ENCODE measurements at places on chromosomes 3 and 15.

- DNase-seq, result no peak
Observed at GRCh38 chr3:124360155-124360554, 368.2 kb upstream of the ROPN1 start.

GRCh38 chr3:4794331-4794730 is 184.9 kb upstream of the BHLHE40 start:
- no peak for DNase-seq

GRCh38 chr3:120634539-120634938 is 38.4 kb downstream of the NDUFB4 start:
- no peak for DNase-seq

DNA sequence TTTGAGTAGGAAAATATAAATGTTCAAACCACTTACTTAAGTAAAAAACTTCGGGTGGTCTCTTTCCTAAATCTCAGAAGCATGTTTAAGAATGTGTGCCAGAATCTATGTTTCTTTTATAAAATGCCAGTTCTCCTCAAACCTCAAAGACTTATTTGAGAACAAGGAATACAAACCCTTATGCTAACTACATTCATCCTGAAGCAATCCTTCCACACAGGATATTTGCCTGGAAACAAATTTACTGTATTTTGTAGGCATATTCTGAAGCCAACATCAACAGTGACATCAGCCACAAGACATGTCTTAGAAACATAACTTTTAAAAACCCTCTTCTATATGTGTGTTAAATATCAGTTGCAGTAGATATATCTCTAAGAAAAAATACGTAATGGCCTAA is 1077.0 kb downstream of the ROBO1 start:
- peak; percentile 32 for DNase-seq

GRCh38 chr3:157104928-157105652 is 54.9 kb downstream of the CCNL1 start:
- no peak for DNase-seq

GRCh38 chr3:13492048-13492447 is 11.9 kb downstream of the HDAC11 start:
- DNase-seq, result no peak

DNA sequence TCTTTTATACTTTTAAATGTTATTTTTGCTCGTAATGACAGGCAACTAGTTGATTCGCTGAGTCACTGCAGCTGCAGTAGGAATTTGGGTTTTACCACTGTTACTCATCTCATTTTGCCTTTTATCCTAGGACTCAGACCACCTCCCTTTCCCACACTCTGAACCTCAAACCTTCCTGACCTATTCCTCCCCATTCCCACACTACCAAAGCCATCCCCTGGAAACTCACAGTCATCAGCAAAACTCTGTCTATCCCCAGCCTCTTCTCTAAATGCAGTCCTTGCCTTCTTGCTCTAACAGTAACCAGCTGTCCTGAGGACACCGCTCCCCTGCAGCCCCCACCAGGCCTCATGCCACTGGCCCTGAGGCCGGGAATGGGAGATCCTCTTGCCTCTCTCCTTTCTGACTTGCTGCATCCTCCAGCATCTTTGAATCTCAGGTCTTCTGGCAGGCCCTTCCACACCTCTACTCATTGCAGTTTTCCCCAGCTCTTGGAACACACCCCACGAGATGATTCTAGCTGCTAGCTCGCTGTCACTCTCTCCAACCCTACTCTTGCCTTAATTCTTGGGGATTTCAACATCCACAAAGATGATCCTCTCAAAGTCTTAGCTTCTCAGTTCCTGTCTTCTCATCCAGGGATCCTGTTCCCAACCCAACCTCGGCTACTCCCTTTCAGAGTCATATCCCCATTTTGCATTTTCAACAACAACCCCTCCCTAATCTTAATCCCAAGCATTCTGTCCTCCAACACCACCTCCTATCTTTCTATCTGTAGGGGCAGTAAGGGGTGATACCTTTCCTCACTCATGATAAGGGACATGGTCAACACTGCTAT is 55.9 kb upstream of the C3orf80 start:
- DNase-seq, result peak; percentile 81

- no peak for DNase-seq
Observed at GRCh38 chr15:63463793-63464192, 40.6 kb upstream of the USP3 start.

GRCh38 chr15:43209059-43209824 is 11.6 kb downstream of the EPB42 start:
- DNase-seq, result no peak

- DNase-seq, result no peak
Observed at GRCh38 chr3:2543247-2543646, 444.6 kb downstream of the CNTN4 start.

- peak; percentile 88 for DNase-seq
Observed at GRCh38 chr15:92907896-92908712, 8.0 kb downstream of the CHD2 start.

- DNase-seq, result no peak
Observed at GRCh38 chr3:55584716-55585368, 97.7 kb upstream of the WNT5A start.

- no peak for DNase-seq
Observed at GRCh38 chr3:13705051-13705450, 156.1 kb downstream of the FBLN2 start.

DNA sequence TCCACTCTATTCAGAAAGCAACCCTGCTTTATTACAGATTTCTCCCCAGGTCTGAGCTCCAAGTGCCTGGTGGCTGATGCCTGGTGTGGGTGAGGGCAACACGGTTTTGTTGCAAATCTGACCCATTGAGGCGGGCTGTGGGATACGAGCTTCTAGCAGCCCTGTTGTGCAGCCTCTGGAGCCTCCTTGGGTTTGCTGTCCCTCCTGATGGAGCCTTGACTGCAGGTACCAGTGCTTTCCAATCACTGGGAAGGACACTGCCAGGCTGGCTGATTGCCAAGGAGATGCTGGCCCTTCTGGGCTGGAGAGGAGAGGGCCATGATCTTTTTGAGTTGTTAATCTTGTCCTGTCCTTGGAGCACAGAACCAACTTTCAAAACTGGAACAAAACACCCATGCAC is 151.0 kb upstream of the RGMA start:
- no peak for DNase-seq

DNA sequence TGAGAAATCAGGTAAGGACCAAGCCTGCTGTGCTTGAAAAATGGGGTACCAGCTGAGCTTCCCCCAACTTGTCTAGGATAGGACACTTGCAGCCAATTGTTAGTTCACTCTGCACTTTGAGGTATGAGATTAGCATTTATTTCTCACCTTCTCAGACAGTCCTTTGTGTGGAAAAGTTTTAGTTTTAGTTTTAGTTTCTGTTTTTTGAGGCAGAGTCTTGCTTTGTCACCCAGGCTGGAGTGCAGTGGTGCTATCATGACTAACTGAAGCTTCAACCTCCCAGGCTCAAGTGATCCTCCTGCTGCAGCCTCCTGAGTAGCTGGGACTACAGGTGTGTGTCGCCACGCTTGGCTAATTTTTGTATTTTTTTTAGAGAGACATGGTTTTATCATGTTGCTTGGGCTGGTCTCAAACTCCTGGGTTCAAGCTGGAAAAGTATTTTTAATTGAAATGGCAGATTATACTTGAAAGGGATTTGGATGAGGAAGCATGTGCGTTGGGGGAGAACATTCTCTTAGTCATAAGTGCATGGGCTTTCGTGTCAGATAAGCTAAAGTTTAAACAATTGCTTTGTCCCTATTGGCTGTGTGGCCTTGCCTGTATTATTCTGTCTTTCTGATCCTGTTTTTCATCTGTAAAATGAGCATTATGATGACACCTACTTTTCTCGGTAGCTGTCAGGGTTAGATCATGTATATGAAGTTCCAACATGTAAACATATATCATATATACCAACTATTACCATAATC is 25.2 kb upstream of the CCK start:
- DNase-seq, result no peak

GRCh38 chr3:177251755-177252154 is 54.5 kb upstream of the TBL1XR1 start:
- DNase-seq, result no peak

DNA sequence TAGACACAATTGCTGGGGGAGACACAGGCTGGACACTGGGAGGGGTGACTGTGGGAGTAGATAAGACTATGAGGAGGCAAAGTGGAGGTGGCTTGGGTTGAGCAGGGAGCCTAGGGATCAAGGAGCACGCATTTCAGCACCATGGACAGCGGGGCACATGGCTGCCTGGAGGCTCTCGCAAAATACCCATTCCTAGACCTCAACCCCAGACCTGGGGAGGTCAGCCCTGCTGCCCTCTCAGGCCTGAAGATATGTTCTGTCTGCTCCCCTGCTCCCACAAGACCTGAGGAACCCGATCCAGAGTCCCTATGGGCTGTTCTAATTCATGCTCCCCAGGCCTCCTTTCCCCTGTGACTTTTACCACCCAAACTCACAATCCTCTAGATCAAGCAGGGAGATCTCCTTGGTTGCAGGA is 16.0 kb upstream of the CPEB1 start:
- no peak for DNase-seq

- no peak for DNase-seq
Observed at GRCh38 chr3:16460273-16460672, 53.2 kb downstream of the RFTN1 start.

GRCh38 chr3:38000242-38000916 is 9.8 kb downstream of the VILL start:
- DNase-seq, result no peak

DNA sequence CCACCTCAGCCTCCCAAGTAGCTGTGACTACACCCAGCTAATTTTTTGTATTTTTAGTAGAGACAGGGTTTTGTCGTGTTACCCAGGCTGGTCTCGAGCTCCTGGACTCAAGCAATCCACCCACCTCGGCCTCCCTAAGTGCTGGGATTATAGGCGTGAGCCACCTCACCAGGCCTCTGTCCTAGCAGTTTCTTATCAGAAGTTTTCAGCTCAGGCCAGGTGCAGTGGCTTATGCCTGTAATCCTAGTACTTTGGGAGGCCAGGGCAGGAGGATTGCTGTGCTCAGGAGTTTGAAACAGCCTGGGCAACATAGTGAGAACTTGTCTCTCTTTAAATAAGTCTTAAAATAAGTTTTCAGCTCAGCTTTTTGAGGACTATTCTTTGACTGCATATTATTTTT is 48.4 kb downstream of the SGO1 start:
- no peak for DNase-seq

- no peak for DNase-seq
Observed at GRCh38 chr15:37876900-37877299, 57.5 kb upstream of the TMCO5A start.

- DNase-seq, result no peak
Observed at GRCh38 chr3:20154928-20155327, 31.1 kb downstream of the SGO1 start.

- DNase-seq, result no peak
Observed at GRCh38 chr3:117705011-117705410, 995.4 kb downstream of the TUSC7 start.

- no peak for DNase-seq
Observed at GRCh38 chr3:10973046-10973595, 19.4 kb upstream of the SLC6A1 start.

- no peak for DNase-seq
Observed at GRCh38 chr3:50649451-50649931, 25.2 kb upstream of the DOCK3 start.

GRCh38 chr3:190056742-190057141 is 64.0 kb downstream of the P3H2 start:
- no peak for DNase-seq

DNA sequence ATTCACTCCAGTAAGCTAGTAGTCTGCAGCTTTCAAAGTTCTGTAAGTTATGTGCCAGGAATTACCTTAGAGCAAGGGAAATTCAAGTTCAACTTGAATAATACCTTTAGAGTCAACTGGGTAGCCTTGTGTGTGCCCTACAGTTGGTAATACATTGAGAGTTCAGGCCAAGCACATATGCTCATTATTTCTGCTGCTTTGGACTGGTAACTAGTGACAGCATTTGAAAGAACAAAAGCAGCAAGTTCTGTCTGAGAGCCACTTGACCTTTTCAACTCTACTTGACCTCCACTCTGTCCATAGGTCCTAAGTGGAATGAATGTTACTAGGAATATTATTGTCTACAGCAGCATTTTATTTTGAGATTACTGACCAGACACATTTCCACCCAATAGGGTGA is 723.5 kb downstream of the NLGN1 start:
- no peak for DNase-seq

GRCh38 chr15:43081283-43081682 is 24.6 kb downstream of the UBR1 start:
- no peak for DNase-seq

DNA sequence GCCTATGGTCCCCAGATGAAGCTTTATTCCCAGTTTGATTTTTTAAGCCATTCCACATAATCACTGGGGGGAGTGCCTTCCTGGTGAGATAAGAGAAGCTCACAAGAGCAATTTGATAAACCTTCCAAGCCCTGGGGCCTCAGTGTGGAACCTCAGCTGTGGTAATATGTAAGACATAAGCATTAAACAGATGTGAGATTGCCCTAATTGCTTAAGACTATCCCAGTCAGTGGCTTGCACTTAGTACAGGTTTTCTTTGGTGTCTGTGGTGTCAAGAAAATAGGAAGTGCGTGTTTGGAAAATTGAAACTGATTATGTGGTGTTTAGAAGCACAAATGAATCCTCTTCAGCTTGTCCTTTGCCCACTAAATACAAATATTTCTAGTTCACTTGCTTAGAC is 54.3 kb downstream of the LRRN1 start:
- no peak for DNase-seq

- peak; percentile 40 for DNase-seq
Observed at GRCh38 chr3:42229942-42230688, 35.9 kb downstream of the CCK start.

Data from brain microvascular endothelial cell (primary cell).